Stimulated activated CD8-positive, alpha-beta memory T cell treated with anti-CD3 and anti-CD28 coated beads, Interleukin-4, amount 100 ng/mL, for 4 hours (primary cell): ENCODE measurements at places on chromosomes 11 and 22.

DNA sequence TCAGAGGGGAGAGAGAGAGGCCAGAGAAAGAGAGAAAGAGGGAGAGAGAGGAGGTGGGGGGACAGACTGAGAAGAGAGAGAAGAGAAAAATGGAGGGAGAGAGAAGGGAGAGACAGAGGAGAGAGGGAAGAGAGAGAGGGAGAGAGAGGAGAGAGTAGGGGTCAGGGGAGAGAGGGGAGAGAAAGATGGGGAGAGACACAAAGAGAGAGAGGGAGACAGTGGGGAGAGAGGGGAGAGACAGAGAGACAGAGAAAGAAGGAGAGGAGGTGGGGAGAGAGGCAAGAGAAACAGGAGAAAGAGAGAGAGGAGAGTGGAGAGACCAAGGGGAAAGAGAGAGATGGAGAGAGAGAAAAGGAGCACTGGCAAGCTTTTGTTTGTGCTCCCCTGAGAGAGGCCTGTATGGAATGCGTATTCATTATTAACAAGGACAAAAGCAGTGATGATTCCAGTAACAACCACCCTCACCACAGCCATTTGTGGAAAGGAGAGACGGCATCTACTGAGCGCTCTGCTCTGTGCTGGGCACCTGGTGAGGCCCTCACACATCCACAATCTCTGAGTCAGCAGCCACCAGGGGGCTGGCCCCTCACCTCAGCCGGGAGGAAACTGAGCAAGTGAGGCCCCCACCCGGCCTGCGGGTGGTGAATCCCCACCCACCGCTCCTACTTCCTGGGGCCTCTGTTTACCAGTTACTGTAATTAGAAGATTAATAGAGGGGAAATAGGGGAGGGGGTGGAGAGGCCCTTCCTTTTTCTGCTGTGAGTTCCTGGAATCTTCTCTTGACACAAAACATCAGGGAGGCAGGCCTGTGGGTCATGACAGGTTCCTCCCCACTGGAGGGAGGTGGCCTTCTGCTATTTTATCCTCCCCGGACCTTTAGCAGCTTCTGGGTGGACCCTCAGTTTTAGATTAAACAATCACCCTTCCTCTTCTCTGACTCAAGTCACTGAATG lies 14.6 kb upstream of the MIAT start:
- peak; percentile 72 for DNase-seq

DNA sequence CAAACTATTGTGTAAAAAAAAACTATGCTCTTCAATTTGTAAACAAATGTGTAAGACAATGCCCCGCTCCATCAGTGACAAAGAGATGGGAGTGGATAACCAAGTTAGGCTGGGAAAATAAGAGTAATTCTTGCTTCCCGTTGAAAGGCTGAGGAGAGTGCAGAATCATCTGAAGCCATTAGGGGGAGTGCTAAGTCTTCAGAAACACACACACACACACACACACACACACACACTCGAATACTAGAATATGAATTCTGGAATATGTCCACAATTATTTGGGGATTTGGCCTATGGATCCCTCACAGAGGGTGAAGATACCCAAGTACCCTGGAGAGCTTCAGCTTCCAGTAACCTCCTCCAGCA lies 27.8 kb upstream of the ROBO3 start:
- no peak for DNase-seq

DNA sequence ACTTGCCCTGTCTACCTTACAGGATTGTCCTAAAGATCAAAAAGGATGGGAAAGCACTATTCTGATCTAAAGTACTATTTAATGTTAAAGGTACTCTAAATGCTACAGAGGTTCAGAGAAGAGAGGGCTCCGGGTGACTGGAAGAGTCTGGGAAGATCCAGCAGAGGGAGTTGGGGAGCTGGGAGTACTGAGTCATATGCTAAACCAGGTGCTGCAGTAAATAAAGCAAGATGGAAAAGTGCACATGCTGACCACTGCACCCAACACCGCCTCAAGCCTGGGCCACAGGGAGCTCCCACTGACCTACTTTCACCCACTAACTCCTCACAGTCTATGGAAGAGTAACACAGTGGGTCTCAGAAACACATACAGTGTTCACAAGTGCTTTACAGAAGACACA lies 49.3 kb downstream of the WT1 start:
- no peak for DNase-seq

- DNase-seq: no peak
Observed at GRCh38 chr11:11708256-11708655, 86.5 kb upstream of the GALNT18 start.

DNA sequence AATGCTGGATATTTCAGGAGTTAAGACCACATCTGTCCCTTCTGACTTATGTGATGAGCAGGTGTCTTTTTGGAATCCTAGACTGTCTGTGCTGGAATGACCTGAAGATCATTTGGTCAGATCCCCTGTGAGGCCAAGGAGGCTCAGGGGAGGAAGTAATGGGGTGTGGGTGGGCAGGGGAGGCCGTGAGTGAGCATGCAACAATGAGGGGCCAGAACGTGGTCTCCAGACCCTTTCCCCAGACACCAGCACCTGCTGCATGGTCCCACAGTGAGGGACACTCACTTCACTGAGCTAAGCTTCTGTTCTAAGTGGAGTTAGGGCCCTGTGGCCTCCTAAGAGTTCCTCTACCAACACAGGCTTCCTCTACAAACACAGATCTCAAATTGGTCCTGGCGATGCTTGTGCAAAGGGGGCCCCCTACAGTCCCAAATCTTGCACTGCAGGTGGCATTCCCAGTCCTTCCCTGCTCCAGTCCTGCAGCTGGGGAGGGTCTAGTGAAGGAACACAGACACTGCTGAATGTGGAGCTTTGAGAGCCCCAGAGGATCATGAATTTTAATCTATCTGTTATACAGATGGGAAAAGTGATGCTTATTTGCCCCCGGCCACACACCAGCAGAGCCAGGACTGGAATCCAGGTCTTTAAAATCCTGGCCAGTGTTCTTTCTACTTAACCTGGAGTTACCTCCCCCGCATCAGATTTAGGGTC lies 7.4 kb downstream of the USP2 start:
- DNase-seq: no peak

- DNase-seq: no peak
Observed at GRCh38 chr11:125088576-125089455, 22.6 kb downstream of the TMEM218 start.

DNA sequence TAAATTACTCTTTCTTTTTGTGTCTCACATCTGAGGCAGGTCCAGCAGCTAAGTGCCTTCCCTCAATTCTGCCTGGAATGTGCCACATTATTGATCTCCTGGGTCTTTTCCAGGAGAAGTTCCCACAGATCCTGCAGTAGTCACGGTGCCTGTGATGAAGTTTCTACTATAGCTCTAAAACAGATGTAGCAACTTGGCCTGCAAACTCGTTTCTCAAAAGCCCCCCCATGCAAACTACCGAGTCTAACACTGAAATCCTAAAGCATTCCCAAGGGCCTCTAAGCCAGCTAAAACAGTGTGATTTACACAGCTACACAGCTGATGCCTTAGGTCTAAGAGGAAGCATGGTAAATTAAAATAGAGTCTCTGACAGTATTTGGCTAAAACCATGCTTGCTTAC lies 54.3 kb downstream of the DDI1 start:
- no peak for DNase-seq

GRCh38 chr11:117473481-117474091 lies 145.9 kb downstream of the CEP164 start:
- no peak for DNase-seq

DNA sequence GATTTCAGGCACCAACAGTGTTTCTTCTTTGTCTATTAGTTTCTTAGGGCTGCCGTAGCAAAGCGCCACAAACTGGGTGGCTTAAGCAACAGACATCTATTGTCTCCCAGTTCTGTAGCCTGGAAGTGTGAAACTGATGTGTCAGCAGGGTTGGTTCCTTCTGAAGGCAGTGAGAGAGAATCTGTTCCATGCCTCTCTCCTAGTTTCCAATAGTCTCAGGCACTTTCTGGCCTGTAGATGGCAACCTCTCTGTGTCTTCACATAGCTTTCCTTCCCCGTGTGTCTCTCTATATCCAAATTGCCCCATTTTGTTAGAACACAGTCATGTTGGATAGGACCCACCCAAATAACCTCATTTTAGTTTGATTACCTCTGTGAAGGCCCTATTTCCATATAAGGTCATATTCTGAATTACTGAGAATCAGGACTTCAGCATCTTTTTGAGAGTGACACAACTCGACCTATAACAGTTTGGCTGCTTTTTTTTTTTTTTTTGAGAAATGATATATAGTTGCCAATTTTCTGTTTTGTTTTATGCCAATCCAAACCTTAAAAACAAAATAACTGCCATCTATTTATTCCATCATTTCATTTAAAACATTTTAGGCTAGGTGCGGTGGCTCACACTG lies 108.2 kb downstream of the SLC36A4 start:
- DNase-seq: no peak

GRCh38 chr11:122749005-122749687 lies 89.2 kb upstream of the CRTAM start:
- DNase-seq: peak; percentile 16

DNA sequence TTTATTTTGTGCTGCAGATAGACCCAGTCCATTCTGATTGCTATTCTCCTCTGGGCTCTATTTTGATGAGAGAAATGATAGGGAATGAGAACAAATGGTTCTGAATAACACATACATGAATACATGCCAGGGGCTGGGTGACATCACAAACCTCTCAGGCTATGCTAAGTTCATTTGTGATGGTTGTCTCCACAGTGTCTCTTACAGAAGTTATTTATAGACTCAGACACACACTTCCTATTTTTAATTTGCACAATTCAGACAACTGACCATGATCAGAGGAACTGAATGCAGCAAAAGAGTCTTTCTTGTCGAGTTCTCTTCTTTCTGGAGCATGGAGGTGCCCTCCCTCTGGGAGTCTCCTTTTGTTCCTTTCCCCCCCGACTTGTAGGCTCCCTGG lies 991.7 kb downstream of the OPCML start:
- no peak for DNase-seq

- DNase-seq: no peak
Observed at GRCh38 chr22:39928536-39929520, 27.9 kb downstream of the GRAP2 start.

DNA sequence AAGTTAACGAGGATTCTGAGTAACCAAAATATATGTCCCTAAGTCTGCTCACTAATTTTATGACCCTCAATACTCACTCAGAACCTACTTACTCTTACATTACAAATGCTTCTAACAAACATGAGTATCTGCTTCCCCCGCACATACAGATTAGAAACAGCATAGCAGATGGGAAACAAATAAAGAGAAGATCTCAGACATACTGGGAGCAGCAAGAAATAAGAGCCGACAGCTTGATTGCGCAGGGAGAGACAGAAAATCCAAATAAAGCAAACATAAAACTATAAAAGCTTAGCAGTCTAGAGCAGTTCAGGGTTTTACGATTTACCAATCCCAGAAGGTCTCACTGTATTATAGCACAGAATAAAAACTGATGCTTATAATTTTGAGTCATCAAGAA lies 89.1 kb upstream of the DBX1 start:
- DNase-seq: no peak

DNA sequence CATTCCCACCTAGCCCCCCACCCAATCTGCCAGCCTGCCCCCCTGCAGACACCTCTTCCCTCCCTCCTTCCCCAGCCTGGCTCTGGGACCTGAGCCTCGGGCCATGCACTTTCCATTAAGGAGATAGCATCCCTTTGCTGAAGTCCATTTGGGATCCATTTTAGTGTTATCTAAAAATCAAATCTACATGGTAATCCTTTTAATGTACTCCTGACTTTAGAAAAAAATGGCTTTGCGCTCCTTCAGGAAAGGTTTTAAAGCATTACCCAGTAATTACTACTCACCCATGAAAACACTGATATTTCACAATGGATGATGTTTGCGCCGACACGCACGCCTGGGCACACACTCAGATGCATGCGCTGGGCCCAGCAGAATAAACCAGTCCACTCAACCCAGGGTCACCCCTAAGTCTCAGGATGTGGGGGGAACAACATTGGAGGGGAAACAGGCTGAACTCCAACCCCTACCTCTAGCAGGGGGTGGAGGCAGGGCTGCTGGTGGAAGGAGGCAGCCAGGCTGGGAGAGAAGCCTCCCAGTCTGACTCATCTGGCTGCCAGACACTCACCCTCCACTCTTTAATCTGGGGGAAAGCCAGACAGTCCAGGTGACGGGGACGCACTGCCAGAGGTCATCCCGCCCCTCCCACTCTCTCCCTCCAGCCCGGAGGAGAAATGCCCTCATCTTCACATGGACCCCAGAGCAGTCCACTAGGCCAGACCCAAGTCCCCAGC lies 29.8 kb downstream of the LMO1 start:
- DNase-seq: no peak

DNA sequence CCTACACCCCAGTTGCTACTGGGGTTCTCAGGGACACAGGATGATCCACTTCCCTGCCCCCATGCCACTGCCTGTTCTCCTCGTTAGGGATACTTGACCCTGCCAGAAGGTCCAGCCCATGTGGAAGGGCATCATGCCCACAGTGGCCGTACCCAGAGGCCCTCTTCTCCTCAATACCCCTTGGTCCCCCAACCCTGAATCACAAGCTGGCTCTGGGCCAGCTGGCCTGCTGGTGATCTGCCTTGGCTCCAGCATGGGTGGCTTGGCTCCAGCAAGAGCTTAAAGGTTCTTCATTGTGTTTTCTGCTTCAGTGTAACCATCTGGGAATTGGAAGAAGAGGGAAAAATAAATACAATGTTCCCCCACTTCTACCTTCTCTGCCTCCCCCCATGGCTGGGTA lies 11.1 kb upstream of the TPBGL start:
- DNase-seq: no peak

DNA sequence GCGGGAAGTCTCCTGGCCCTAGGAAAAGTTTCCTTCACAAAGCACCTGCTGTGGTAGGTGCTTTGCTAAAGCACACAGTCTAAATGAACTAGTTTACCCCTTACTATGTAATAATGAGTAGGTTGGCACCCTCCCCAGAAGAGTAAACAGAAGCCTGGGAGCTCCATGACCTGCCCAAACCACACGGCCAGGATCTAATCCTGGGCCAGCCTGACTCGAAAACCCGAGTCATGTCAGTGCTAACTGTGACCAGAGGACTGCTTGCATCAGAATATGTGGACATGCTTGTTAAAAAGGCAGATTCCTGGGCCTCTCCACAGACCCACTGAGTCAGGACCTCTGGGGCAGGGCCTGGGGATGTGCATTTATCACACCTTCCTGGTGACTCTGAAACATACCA lies 67.7 kb downstream of the PANX1 start:
- no peak for DNase-seq
